Activated CD8-positive, alpha-beta memory T cell treated with anti-CD3 and anti-CD28 coated beads for 1 hour (primary cell): ENCODE measurements at places on chromosomes 1 and 21.
A peak's percentile ranks its signal among the peaks of the same experiment; 100 is the strongest.

DNA sequence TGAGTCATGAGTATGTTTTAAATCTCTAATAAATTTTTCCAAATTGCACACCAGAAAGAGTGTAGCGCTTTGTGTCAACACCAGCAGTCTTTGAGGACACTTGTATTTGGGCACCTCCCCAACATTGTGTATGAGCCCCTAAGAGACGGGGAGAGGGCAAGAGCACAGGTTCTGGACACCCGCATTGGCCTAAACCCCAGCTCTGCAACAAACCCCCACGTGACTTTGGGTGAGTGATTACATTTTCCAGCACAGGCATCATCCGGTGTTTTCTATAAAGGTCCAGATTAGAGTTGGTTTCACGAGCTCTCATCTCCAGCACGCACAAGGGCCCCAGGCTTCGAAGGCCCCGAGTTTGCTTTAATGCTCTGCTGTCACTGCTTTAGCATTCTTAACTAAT lies 66.3 kb upstream of the SLC45A1 start:
- no peak for DNase-seq

GRCh38 chr1:218383681-218384080 lies 38.5 kb downstream of the TGFB2 start:
- no peak for DNase-seq

DNA sequence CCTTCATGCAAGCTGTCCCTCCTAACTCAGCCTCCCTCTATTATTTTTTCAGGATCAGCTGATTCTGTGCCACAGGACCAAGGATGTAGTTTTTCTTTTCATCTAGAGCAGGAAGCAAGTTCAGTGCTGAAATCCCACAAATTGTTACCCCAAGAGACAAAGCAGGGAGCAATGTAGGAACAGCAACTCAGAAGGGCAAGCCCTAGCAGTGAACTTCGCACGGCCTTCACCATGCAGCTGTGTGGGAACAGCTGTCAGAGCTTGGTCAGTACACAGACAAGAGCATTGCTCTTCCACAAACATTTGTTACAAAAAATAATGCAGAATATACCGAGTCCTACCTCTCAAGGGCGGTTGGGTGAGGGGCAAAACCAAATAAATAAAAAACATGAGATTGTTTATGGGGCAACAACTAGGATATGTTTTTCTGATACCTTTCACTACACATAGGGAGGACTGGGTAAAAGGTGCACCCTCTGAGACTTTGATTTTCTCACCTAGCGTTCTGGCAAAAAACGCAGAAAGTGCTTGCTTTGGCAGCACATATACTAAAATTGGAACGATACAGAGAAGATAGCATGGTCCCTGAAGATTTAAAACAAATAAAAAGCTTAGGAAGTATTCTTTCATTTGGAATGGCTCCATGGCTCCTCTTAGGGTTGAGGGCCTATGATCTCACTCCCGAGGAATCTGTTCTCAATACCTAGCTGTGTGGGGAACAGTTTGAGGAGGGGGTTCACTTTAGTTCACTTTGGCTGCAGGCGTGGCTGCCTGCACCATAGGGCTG lies 37.1 kb upstream of the ANGPTL7 start:
- DNase-seq, result no peak

- DNase-seq, result no peak
These were observed 91.6 kb downstream of the KAZN start for GRCh38 chr1:14689996-14690615.

DNA sequence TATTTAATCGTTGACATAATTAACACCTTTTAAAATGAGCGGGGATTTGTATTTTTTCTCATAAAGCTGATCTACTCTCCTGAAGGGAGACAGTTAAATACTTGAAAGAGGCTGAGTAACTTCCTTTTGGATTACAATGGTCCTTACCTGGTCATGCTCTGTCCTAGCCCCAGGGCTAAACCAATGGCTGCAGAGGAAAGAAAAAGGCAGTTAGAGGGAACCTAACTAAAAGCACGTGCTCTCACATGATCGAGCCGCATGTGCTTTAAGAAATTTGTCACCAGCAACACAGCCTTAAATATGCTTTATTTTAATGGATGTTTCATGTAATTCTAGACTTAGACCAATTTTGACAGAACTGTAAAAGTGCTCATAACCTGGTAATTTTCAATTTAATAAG lies 132.7 kb downstream of the GPATCH2 start:
- no peak for DNase-seq

GRCh38 chr1:28190996-28191645 lies 14.6 kb upstream of the PTAFR start:
- DNase-seq, result no peak

DNA sequence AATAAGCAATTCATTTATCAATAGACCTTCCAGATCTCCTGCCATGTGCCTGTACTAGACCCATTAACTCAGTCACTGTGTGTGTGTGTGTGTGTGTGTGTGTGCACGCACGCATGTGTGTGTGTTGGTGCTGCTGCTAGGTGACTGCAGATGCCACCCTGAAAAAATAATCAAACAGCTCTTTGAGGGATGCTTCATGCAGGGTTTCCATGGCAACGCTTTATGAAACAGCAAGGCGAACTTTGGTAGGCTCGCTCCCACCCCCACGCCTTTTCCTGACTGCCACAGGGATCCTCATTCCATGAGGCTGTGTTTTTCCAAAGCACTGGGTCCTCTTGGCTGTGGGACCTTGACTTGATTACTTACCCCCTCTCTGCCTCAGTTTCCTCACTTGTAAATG lies 94.0 kb downstream of the HMGB4 start:
- DNase-seq, result no peak

- DNase-seq, result no peak
These were observed 4.7 kb downstream of the RSPH1 start for GRCh38 chr21:42491328-42491727.

DNA sequence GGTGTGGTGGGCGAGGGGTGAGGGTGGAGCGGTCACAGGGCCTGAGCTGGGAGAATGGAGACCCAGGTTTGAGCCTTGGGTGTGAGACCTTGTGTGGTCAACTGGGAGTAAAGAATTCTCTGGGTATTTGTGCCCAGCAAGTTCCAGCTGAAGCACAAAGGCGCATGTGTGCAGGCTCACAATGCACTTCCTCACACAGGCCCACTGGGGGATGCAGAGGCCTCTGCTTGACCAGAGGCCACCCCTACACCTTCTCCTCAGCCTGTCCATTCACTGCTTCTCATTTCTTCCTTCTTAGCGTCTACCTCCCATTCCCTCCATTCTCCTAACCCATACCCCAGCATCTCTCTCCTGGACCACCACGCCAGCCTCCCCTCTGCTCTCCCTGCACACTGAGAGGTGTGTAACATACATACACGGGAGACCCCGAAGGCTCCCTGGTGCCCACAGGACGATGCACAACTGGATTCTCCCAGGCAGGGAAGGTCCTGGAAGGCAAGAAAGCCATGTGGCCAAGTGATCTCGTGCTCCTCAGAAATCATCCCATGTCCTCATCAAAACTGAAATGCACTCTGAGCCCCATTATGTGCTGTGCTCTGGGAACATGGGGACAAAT lies 12.3 kb upstream of the TTC39A start:
- DNase-seq, result no peak

DNA sequence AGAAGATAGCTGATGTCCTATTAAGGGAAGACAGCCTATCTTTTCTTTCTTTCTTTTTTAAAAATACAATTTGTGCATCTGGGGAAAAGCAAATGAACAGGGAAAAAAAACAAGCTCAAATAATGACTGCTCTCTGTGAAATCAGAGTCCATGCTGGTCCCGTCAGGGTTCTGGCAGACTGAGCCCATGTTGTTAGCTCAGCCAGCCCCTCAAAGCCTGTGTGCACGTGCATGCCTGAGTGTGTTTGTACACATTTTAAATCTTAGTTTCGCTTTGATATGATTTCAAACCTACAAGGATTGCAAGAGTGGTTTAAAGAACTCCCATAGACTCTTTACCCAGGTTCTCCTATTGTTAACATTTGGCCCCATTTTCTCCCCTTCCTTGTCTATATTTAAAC lies 231.8 kb upstream of the GREM2 start:
- no peak for DNase-seq

GRCh38 chr21:39763272-39763970 lies 18.4 kb downstream of the IGSF5 start:
- no peak for DNase-seq

DNA sequence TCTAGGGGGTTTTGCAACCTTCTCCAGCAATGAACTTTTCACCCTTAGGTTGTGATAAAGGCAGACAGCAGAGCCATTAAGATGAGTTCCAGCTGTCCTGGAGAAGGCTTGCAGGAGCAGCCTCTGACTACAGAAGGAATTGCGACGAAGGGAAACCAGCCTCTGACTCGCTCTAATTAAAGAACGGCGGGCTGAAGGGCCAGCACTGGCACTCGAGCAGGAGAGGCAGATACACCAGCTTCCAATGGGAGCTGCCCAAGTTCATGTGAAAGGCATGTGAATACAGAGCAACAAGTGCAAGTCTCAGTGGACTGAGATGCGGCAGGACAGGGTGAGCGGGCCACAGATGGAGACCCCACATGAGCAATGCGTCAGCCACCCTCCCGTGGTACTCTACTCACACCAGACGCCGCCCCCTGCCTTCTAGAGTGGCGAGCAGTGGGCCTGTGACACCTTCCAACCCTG lies 15.7 kb downstream of the RCC2 start:
- no peak for DNase-seq

- DNase-seq, result no peak
These were observed 66.0 kb downstream of the PGBD5 start for GRCh38 chr1:230359992-230360668.

DNA sequence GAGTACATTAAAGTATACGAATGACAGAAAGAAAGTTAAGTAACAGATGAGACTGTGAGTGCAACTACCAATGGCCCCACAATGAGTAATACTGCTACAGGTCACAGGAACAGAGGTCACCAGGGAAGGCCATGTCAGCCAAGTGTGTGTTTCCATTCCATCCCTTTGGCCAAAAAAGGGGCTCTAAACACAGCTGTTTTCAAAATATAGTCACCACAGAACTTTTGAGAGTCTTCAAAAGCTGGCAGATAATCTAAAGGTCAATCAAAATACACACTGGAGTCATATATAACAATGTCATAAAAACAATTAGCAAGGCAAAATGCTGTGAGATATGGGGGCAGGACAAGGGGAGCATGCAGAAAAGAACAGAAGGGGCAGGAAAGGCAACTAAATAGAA lies 10.2 kb downstream of the USP24 start:
- no peak for DNase-seq

DNA sequence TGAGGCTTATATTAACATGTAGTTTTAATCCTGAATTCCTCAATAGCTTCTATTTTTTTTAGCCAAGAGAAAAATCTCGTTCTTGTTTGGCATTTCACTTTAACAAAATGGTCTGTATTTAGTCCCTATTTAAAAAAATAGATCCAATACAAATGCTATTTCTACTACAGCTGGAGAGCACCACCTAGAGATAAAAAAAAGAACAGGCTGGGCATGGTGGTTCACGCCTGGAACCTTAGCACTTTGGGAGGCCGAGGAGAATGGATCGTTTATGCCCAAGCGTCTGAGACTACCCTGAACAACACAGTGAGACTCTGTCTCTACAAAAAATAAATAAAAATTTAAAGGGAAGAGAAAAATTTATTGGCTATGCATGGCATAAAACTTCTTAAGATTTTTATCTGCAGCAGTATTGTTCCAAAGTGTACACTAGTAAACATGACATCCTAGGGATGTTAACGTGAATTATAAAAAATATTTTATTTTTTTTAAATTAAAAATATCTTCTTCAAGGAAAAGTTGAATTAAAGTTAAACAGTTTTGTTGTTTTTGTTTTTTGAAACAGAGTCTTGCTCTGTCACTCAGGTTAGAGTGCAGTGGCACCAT lies 4.4 kb downstream of the ST7L start:
- DNase-seq, result no peak

DNA sequence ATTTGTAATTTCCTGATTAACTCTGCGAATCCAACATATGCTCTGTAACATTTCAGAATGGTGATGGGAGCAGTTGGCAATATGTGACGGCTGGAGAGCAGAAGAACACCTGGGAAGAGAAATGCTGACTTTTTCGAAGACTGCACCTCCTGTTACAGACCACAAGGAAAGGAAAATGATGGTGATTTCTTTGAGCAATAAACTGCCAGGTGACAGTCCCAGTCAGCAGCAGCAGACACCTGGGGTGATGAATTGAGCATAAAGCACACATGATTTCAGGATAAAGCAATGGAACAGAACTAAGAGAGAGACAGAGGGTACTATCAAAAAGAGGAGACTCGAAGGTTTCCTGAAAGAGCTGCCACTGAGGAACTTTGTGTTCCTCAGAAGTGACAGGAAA lies 528.6 kb downstream of the NEGR1 start:
- DNase-seq, result no peak

DNA sequence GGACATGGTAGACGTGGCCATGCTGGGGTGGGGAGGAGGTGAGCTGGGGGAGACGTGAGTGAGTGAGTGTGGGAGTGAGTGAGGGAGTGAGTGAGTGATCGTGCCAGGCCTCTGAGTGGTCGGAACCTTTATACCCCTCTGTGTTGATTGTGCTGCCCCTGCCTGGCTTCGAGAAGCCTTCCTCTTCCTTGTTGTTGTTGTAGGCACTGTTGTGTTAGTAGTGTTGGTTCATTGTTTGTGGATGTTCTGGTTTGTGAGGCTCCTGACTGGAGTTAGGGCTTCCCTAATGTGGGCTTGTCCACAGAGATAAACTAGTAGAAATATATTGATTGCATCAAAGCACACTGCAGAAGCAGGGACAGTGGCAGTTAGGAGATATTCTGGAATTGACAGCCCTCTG lies at the start of gene KRTAP10-3:
KRTAP10-3 (minus strand) TSS at position 101 of the 400 bp plus-strand sequence; CDS start at position 21, 80 bp downstream.
- no peak for DNase-seq

DNA sequence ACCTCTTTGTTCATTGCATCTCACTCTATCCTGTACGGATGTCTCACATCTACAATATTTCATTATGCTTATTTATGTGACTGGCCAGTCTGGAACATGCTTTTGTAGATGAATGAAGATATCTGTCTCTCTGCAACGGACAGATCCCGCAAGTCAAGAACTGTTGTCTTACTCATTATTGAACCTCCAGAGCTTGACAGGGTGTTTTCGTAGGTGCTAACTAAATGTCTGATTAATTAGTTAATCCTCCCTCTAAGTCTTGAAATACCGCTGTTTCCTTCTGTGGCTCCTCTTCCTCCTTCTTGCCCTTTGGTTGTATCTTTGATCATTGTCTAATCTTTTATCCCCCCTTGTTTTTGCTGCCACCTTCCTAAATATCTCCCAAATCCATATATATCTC lies 3.2 kb upstream of the C1orf162 start:
- no peak for DNase-seq

DNA sequence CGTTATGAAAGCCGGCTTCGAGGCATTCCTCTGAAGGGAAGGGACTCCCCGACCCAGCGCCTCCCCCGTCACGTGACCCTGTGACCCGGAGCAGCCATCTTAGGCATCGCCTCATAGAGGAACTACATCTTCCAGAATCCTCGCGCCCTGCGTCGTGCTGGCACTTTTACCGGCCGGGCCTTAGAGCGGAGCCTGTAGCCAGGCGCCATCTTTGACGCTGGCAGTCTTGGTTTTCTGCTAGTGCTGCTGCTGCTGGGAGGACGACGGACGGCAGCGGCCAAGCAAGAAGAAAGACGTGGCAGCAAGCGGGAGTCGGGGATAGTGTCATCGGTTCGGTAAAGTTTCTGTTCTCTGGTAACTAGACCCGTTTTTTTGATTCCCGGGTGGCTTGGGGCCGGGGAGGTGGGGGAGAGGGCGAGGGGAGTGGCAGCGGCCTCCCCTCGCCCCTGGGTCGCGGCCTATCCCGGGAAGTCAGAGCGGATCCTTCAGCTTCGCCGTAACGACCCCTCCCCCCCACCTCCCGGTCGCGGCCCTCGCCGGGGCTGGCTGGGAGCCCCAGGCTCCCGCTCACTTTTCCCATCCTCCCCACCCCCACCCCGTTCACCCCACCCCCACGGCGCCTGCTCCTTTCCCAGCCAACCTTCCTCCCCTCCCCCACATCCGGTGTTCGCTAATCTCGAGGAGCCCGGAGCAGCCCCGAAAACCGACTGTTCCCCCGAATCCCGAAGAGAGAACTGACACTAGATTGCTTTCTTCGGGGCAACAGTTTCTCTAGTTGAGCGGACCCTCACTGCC lies at the start of the genes ZBED6 and ZC3H11A:
ZBED6 (plus strand) TSS at position 183 of the 795 bp plus-strand sequence. CDS start 1,900 bp downstream, outside the sequence.
ZC3H11A (plus strand) TSS at position 183 of the 795 bp plus-strand sequence. CDS start 21,448 bp downstream, outside the sequence.
- DNase-seq, result peak; percentile 97
